ENCODE measurements at places on chromosomes 3 and 15.

DNA sequence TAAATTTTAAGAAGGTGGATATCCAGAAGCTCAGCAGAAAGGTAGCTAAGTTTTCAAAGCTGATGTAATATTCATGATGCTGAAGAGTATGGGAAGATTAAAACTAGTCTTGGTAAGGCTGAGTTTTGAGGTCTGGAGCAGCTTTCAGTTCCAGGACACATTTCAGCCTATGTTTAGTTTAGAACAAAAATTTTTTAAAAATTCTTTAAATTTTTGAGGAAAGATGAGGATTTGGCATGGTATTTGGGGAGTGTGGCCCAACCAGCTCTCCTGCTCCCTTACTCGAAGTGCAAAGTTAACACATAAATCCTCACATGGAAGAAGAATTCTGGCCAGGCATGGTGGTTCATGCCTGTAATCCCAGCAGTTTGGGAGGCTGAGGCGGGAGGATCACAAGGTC is 1039.1 kb downstream of the NAALADL2 start:
- DNase-seq, result no peak

- DNase-seq, result no peak
Observed at GRCh38 chr3:65664446-65664845, 374.3 kb downstream of the MAGI1 start.

- peak; percentile 5 for DNase-seq
Observed at GRCh38 chr3:179837374-179837773, 184.5 kb downstream of the USP13 start.

DNA sequence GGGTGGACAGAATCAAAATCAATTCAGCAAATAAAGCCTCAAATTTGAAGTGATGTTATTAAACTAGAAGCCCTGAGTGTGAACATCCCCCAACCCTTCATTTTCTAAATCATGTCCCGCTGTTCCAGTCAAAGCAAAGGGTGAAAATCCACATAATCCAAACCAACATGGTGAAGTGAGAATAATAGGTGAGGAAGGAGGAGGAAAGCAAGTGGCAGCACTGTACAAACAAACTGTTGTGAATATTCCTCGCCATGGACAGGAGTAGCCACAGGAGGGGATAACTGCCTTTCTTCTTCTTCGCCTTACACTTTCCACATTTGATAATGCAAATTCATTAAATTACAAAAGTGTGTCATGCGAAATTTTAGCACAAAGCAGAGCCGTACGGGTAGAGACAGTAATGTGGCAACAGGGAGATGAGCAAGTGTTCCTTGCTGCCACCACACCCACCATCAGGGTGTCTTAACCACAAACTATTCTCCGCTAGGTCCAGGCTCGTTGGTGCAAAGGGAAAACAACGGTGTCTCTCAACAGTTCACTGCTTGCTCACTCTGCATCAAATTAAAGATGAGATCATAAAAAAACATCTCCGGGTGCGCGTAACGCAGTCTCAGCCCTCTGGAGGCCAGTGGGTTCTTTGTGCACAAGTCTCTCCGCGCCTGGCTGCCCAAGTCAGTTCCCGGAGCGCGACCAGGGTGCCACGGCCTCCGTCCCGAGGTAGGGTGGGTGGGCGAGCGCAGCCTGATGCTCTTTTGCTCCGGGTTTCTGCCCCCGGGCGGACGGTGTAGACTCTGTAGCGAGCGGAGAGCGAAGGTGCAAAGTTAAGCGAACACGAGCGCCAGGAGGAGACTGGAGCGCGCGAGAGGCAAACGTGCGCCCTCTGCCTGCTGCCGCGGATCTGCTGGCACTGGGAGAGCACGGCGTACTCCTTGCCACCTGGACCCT is 6.7 kb downstream of the EPHA3 start:
- DNase-seq, result peak; percentile 67

DNA sequence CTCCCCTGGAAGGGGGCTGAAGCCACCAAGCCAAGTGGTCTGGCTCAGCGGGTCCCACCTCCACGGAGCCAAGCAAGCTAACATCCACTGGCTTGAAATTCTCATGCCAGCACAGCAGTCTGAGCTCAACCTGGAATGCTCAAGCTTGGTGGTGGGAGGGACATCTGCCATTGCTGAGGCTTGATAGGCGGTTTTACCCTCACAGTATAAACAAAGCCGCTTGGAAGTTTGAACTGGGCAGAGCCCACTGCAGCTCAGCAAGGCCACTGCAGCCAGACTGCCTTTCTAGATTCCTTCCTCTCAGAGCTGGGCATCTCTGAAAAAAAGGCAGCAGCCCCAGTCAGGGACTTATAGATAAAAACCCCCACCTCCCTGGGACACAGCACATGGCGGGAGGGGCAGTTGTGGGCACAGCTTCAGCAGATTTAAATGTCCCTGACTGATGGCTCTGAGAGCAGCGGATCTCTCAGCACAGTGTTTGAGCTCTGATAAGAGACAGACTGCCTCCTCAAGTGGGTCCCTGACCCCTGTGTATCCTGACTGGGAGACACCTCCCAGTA is 23.2 kb upstream of the IGSF10 start:
- no peak for DNase-seq

DNA sequence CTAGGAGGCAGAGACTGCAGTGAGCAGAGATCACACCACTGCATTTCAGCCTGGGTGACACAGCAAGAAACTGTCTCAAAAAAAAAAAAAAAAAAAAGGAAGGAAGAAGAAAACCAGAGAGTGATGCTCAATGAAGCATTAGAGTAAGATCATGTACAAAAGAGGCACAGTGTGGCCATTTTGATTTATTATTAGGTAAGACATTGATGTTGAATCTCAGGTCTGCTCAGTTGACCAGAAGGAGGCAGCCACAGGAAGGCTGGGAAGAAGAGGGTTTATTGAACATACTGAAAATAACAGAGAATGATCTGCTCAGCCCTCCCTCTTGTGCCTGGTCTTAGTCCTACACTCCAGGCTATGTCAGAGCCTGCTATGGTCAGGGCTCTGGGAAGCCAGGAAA is 15.6 kb downstream of the LRRK1 start:
- DNase-seq, result peak; percentile 4

DNA sequence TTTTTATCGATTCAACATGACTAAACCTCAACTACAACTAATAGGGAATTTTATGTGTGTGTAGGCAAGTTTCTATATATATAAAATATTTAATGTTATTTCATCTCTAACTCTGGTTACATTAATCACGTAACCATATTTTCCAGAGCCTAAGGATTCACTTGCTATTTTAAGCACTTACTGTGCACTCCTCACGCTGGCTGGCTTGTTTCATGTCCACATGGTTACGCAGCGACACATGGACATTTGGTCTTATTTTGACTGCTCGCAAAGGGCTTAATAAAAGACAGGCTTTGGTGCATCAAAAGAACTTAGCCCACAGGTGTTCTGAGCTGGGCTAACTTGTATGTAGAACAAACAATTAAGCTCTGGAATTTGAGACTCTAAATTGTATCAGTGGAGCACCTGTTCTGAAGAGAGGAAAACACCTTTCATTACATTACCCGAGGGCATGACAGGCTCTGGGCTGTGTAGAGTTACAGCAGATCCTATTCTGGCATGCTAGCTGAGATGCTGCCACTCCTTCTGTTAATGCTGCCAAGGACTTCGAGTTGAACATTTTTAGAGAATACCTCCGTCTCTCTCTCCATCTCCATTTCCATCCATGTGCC is 130.0 kb upstream of the NR2F2 start:
- DNase-seq, result no peak

DNA sequence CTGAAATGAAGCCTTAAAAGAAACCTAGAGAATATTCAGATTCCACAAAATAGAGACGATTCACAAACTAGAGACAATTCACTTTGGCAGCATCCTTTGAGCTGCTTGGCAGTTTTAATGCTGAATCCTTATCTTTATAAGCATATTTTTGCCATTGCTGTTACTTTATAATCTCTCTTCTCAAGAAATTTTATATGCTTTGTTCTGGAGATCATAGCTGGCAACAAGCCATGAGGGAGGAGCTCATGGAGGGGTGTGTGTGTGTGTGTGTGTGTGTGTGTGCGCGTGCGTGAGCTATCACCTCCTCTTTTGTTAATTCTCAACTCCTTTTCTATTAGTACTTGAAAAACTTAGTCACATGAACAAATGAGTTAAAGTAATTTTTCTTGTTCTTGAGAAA is 495.0 kb upstream of the RGMA start:
- no peak for DNase-seq

GRCh38 chr15:46872981-46873330 is 844.3 kb upstream of the SEMA6D start:
- DNase-seq, result no peak

- no peak for DNase-seq
Observed at GRCh38 chr3:58963928-58964503, 85.8 kb downstream of the CFAP20DC start.

Data from DMS53 (cell line).